Melanocyte of skin (primary cell): ENCODE measurements at places on chromosomes 11 and 22. TPM values are rescaled to one million over a fixed set of nuclear protein-coding genes. Genes with fewer than 3 reads are reported as not detected.

ZFTA gene
- total RNA-seq, result 9.0 and 9.4 TPM in 2 replicates

ARL2 gene
- total RNA-seq, result 112 and 117 TPM in 2 replicates

PARVG gene
- total RNA-seq, result 0.69 and 1.1 TPM in 2 replicates

FBLN1 gene
- 3.7 and 7.7 TPM in 2 replicates for total RNA-seq

MRPL49 gene
- total RNA-seq, result 59.6 and 68.3 TPM in 2 replicates

OSM gene
- not detected in 2 replicates for total RNA-seq
